ENCODE measurements at places on chromosomes 2 and 18.
A peak's percentile ranks its signal among the peaks of the same experiment; 100 is the strongest.

DNA sequence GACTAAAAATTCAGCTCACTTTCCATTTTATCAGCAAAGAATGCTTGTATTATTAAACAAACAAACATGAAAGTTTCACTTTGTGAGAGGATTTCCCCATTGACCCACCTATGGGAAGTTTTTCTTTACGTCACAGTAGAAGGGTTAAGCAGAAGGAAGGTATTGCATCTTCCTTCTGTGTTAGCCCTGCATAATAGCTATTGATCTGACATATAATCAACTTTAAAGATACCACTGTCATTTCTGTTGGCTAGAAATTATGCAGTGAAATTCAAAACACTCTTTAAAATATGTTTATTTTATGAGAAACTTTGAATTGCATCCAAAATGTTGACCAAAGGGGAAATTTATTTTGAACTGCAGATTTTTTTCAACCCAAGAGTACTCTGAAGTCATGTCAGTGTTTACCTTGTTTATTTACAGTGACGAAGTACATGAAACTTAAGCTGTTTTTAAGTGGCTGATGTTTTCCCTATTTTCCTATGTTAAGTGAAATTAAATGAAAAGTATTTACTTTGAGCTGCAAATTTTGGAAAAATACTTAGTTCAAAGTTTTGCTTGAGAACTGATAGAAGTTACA, 566.4 kb downstream of the ZEB2 start:
- no peak for DNase-seq

GRCh38 chr18:23487738-23488570, 15.4 kb upstream of the RMC1 start:
- no peak for DNase-seq

GRCh38 chr2:141313972-141314371, 816.8 kb downstream of the LRP1B start:
- no peak for DNase-seq

DNA sequence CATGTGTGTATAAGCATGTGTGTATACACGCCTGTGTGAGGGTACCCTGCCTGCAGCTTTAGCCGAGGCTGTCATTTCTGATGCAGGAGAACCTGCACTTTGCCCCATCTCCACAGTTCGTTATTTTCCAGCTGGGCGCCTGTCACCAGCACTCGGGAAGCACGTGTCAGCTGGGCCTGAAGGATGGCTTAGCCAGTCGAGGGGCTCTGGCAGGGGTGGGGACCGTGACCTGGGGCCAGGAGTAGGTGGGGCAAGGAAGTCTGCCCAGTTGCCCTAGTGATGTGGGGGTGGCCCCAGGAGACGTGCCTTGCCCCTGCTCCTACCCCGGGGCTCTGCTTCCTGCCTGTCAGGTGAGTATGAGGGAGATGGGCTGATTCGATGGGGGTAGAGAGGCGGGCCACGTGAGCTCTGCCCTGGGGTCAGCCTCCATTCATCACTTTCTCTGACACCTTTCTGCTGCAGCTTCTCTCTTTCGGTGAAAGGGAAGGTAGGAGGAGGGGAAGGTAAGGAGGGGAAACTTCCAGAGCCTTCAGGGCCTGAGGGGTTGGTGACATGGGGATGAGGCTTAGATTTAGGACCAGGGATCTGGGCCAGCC, 130.6 kb upstream of the SKOR2 start:
- DNase-seq = no peak

DNA sequence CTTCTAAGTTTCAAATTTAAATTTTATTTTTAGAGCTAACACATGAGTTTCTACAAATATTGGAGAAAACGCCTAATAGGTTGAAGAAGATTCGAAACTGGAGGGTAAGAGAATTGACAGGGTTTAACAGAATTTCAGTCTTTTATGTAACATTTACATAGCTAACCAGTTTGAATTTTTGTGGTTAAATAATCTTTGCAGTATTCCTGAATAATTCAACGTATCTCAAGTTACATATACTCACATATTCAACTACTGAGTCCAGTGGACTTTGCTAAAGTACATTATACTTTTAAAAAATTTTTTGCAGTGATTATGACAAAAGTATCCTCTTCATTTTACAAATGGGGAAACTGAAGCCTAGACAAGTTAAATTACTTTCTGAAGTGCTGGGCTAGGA, 34.0 kb downstream of the CCNT2 start:
- DNase-seq = no peak

DNA sequence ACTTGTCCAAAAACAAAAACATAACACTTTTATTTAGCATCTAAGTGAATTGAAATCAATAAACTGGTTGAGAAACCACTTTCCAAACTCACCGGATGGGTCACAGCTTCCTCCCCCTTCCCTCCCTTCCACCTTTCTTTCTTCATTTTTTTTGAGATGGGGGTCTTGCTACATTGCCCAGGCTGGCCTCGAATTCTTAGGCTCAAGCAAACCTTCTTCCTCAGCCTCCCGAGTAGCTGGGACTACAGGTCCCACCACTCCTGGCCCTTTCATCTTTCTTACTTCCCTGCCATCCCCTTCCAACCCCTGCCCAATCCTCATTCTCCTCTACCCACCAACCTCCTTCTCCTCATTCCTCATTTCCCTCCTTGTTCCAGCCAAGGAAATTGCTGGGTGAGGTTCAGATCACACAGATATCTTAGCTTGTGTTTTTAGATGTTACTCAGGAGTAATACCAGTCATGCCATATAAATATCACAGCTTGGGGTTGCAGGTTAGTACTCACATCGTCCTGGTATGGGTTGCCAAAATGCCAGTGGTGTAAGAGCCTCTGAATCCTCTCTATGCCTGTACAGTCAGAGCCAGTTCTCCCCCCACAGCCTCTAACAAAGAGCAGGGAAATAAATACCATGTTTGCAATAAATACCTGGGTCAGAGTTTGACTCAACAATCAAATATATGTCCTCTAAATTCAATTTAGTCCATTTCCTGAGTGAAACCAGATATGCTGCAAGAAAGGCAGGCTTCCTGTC, 132.7 kb upstream of the NDUFV2 start:
- no peak for DNase-seq

- DNase-seq = no peak
These were observed 262.0 kb downstream of the CAMKMT start for GRCh38 chr2:44623622-44624351.

GRCh38 chr2:1671916-1672315, 72.4 kb downstream of the PXDN start:
- DNase-seq = no peak

GRCh38 chr2:205545971-205546816, 136.1 kb upstream of the NRP2 start:
- no peak for DNase-seq

DNA sequence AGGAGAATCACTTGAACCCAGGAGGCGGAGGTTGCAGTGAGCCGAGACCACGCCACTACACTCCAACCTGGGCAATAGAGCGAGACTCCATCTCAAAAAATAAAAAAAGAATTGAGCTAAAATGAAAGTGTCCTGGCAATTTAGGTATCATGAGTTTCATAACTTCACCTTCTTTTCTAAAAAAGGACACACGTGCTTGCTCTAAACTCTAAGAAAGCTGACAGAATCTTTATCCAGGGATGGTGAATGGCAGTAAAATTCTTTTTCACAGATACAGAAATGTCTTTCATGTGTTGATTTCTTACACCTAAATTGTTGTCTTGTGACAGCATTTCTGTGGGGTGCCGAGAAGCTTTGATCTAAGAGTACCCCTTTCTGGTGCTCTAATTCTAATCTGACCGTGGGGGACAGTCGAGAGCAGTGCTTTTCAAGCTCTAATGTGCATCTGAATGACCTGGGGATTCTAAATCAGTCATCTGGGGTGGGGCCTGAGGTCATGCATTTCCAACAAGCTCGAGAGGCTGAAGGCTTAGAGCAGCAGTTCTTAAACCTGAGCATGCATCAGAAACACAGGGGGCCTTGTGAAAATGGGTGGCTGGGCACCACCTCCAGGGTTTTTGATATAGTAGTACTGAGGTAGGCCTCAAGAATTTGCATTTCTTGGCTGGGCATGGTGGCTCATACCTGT, 42.1 kb upstream of the REL start:
- no peak for DNase-seq

DNA sequence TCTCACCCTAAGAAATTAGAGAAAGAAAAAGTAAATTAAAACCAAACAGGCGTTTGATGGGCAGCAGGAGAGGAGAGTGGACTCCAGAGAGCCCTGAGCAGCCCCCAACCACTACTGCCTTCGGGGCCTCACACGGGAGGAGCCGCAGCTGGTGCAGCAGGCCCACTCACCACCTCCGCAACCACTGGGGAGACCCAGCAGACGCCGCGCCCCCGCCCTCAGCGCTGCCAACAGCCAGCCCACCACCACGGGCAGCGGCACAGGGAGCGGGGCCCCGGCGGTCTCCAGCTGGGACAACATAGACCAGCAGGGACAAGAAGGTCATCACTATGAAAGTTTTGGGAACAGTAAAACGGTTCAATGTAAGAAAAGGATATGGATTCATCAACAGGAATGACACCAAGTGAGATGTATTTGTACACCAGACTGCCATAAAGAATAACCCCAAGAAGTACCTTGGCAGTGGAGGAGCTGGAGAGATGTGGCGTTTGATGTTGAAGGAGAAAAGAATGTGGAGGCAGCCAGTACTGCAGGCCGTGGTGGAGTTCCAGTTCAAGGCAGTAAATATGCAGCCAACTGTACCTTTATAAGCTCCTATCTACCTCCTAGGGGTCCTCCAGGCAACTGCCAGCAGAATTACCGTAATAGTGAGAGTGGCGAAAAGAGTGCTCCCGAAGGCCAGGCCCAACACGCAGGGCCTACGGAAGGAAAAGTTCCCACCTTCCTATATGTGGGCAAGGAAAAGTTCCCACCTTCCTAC, 76.5 kb downstream of the OLA1 start:
- no peak for DNase-seq

DNA sequence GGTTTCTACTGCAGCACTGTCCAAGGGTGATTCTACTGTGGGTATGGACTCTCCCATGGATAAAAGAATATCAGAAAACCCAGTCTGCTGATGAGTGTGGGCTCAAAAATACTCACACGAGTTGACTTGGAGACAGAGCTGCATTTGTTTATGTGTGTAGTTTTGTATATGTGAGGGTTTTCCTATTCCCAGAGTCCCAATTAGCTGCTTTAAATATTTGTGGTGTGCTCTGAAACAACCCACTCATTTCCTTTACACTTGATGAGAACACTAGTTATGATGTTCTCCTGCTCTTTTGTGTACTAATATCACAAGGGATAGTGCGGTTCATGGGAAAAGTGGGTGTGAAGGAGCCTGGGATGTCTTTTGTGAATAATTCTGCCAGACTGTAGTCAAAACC, 337.3 kb downstream of the PLCL1 start:
- no peak for DNase-seq

DNA sequence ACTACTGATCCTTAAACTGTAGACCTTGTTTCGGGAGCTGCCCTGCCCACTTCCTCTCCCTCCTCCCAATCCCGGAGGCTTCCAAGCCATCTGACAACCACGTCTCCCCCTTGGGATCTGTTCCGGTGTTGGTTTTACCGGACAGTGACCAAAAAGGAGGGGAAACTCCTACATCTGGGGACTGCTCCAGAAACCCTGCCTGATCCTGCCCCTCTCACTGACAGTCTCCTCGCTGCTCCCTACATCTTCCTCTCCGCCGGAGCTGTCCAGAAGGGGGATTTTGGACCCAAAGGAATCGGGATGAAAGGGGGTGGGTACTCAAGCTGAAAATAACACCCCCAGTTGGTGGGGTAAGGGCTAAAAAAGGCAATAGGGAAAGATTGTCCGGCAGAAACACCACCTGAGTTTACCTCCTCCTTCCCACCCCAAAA, 1.5 kb downstream of the INO80D start:
- peak; percentile 7 for DNase-seq

DNA sequence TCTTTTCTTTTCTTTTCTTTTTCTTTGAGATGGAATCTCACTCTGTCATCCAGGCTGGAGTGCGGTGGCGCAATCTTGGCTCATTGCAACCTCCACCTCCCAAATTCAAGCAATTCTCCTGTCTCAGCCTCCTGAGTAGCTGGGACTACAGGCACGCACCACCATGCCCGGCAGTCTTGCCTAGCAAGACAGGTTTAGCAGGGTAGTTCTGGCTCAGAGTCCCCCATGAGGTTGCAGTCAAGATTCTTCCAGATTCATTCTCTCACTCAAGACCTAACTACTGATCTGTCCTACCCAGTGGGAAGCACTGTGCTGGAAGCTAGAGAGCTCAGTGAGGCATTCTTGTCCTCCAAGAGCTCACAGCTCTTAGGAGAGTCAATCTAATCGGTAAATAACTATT, 17.6 kb upstream of the ZAP70 start:
- DNase-seq = no peak

GRCh38 chr2:196750291-196750923, 49.1 kb downstream of the GTF3C3 start:
- no peak for DNase-seq

GRCh38 chr2:62831729-62832128, 126.2 kb downstream of the EHBP1 start:
- DNase-seq = no peak

DNA sequence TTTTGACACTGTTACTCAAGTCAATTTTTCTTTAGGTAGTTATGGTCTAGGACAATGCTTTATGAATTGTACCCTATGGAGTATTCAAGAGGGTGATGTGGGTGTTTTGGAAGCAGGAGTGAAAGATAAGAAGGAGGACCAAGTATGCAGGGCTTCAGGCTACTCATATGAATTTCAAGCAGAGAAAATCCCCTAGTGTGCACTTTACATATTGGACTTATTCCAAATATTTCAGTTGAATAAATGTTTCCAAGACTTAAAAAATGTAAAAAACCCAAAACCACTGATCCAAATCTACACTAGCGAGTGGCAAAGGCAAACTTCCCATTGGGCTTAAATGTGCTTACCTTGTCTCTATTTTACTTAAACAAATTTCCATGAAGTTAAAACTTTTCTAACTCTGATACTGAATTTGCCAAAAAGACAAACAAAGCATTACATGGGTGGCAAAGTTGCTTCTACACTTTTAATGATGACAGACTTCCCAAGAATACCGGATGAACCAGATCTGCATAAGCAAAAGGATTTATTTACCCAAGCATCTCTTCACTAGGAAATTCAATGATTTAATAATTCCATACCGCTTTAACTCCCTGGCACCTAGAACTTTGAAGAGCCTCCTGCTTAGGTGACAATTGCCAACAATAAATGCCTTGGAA, 1233.5 kb upstream of the NXPH2 start:
- DNase-seq = no peak

GRCh38 chr2:100247256-100248043, 74.9 kb downstream of the LONRF2 start:
- DNase-seq = peak; percentile 45

GRCh38 chr18:76928179-76928868, 106.0 kb downstream of the ZNF236 start:
- no peak for DNase-seq

GRCh38 chr2:240299710-240300068, 135.8 kb upstream of the GPC1 start:
- DNase-seq = no peak

GRCh38 chr2:187055463-187055862, 206.5 kb upstream of the ZSWIM2 start:
- no peak for DNase-seq

Measured in GM19239 (cell line).